ENCODE measurements at places on chromosomes 6 and 20.

GRCh38 chr6:37315157-37315515 lies 38.6 kb upstream of the RNF8 start:
- no peak for DNase-seq

DNA sequence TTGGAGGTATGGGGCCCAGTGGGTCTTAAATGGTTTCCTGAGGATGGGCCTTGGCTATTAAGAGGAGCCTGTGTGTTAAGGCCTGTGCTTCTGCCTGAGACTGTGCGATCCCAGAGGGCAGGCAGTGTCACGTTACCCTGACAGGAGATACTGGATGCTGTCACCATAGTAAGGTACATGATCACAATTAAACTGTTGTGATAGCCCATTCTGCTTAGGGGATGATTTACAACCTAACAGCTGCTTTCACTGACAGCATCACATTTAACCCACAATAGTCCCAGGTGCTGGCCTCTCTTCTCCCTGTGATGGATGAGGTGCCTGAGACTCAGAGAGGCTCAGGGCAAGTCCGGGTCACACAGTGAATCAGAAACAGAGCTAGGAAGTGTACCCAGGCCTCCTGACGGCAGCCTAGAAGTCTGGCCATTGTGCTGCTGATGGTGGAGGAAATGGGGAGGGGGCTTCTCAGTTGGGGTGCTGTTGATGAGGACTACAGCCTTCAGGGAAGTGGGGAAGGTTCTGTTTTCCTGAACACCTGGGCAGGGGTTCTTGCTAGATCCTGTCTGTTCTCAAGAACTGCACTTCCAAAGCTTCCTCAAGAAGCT lies 97.3 kb downstream of the MDGA1 start:
- DNase-seq = no peak

DNA sequence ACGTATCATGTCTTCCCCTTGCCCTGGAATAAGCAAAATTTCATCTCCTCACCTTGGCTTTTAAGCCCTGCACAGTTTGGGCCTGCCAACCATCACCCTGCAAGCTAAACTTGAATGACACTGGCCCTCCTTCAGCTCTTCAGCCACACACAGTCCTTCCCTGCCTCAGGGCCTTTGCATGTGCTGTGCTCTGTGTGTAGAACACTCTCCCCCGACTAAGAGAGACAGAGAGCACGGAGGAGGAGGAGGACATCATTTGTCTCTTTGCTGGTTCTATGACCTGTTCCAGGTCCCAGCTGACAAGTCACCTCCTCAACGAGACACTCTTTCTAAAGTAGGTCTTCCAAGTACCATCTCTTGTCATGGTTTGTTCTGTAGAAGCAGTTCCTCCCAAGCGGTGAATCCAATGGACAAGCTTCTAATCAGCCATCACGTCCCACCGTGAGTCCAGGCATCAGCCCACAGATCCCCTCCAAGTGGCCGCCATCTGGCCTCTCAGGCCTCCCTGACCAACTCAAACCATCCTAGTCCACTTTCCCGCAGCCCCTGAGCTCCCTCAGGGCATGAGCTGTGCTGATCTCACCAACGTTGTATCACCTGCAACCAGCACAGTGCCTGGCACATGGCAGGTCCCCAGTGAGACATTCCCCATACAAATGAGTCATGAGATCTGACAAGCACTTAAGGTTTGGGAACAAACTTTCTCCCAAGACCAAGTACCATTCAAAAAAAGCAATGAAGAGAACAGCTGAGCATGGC lies 30.5 kb downstream of the NFATC2 start:
- no peak for DNase-seq

GRCh38 chr6:11296449-11297375 lies 64.2 kb upstream of the NEDD9 start:
- no peak for DNase-seq

DNA sequence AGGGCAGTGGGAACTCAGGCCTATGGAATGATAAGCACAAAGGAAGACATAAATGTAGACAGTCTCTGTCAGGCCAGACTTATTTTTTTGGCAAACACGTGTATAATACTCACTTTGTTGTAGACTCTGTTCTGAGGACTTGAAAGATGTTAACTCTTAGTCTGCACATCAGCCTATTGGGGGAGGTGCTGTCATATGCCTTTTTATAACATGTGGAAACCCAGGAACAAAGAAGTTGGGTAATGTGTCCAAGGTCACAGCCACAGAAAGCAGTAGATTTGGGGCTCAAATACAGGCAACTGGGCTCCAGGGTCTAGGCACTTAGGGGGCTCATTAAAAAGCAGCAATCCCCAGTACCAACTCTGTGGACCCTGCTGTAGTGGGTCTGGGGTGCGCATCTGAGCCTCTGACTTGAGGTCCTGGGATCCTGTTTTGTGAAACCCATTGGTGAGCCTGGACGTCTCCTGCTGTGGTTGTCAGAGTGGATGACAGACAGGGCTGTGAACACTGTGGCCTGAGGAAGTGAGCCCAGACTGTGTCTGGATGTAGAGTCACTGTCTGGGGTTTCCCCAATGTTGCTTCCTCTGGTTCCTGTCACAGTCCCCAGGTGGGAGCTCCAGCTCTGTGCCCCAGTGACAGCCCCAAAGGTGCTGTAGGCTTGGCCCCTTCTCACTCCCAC lies 50.0 kb downstream of the CDH26 start:
- DNase-seq = no peak

DNA sequence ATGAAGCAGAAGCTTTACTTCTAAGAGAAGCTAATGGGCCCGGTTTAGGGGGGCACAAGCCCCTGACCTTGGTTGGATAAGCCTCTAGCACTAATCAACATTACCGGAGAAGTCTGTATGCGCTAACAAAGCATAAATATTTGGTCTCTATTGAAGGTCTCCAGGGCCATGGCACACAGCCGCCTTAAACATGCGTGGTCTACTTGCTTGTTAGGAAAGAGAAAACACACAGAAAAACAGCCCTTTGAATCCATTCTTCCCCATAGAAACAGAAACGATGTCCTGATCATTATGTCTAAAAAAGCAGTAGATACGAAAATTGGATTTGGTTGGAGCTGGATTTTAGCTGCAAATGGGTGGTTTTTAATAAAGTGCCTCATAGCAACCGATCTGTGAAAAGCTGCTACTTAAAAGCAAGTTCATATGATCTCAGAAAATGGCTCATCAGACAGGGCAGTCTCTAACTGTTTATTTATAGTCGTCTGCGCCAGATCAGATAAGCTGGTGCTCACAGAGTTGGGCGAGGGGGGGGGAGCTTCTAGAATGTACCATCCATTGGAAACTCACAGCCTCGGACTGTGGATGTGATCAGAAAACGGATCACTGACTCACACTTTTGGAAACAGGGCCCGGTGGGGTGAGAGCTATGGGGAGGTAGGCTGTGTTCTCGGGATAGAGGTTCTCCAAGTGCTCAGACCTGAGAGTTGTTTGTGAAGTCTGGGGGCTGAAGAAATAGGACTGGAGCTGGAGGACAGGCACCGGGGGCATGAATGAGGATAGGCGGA lies 35.3 kb upstream of the APCDD1L start:
- peak; percentile 39 for DNase-seq

- no peak for DNase-seq
These were observed 132.6 kb upstream of the ASCC3 start for GRCh38 chr6:101013612-101014195.

GRCh38 chr6:45737331-45738056 lies 278.2 kb downstream of the CLIC5 start:
- no peak for DNase-seq

DNA sequence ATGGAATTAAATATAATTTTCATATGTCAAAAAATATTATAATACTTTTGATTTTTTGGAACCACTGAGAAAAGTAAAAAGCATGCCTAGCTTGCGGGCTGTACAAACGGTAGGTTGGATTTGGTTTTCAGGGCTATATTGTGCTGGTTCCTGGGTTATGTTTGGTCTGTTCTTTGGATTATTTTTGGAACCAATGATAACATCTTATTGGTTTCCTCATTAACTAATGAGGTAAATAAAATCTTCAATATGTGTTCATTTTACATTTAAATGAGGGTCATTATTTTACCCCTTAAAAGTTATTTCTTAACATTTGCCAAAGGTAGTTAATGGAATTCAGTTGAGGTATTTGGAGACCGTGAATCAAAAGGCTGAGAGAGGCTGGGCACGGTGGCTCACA lies 96.6 kb downstream of the IMPG1 start:
- DNase-seq = no peak

DNA sequence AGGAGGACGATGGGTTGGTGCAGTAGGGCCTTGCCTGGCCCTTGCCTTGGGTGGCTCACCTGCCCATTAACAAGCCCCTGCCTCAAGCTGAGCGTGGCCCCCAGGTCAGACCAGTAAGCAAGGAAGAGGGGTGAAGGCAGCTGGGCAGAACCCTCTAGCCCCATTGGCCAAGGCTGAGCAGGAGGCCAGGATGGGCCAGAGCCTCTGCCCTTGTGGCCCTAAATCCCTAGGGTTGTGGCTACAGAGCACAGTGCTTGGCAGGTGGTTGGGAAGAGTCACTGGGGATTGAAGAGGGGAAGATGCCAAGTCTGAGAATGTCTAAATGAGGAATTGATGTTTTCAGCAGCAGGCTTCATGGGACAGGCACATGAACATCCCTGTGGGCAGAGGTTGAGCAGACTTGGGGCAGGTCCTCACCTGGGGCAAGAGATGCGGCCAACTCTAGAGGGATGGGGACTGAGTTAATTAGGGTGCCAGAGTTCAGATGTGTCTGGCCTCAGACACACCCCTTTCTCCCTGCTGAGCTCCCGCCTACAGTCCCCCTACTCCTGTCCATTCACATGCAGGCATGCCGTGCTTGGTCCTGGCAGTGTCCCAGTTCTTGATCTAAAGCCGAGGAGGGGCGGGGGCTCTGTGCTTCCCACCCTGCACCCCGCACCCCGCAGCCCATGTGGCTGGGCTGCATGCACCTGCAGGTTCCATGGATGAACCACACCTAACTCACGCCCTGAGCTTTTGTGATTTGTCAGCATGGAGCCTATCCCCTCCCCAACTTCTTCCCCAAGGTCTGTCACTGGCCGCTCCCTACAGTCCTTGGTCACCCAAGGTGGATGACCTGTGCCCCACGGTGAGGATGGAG lies 9.8 kb downstream of the GTSF1L start:
- DNase-seq = no peak

DNA sequence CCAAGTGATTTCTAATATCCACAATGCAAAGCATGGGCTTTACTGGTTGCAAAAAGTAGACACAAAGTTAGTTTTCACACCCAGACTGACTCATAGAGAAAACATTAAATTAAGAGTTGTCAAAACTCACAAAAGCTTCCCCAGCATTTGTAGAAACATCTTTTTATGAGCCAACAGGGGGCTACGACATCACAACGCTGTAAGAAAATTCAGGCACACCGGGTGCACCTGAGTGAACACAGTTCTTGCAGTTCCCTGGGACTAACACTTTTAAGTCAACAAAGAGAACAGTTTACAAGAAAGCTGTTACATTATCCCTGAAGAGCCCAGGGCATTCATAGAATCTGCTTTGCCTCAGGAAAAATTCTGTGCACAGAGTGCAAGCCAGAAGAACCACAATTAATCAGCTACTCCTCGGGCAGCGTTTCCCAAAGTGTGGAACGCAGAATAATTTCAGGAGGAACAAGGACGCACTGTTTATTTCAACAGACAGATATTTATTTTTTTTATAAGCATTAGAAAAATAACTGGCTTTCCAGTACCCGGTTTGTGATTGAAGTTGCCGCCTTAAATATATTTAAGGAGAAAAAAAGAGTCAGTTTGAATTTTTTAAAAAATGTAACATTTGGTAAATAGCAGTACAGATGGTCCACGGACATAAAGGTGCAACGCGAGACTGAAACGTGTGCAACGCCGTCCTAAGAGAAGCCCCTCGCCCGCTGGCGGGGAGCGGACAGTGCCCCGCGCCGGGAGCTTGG lies 1.2 kb downstream of the NCOA5 start:
- DNase-seq = no peak

DNA sequence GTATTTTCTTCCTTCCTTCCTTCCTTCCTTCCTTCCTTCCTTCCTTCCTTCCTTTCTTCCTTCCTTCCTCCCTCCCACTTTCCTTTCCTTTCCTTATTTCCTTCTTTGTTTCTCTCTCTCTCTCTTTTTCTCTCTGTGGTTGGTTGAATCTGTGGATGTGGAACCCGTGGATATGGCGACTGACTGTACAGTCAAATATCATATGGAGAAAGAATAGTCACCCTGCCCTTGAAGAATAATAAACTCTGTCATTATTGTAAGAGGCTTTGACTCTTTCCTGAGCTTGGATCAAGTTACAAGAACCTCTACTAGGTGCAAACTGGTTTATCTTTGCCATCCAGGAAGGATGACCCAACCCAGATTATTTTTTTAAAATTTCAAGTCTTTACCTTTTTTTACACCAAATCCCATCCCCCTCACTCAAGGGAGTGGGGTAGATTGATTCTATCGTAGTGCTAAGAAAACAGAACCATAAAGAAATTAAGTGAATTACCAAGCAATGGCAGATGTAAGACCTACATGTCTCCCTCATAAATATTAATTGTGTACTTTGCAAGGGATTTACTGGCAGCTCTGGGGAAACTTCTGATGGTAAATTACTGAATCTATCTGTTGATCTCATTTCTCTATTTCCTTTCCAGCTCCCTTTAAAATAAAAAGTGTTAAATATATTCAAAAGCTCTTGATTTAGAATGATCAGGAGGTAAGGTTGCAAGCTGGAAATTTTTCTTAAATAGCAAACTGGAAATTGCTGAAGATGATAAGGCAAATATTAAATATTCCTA lies 667.5 kb downstream of the UTRN start:
- DNase-seq = no peak

DNA sequence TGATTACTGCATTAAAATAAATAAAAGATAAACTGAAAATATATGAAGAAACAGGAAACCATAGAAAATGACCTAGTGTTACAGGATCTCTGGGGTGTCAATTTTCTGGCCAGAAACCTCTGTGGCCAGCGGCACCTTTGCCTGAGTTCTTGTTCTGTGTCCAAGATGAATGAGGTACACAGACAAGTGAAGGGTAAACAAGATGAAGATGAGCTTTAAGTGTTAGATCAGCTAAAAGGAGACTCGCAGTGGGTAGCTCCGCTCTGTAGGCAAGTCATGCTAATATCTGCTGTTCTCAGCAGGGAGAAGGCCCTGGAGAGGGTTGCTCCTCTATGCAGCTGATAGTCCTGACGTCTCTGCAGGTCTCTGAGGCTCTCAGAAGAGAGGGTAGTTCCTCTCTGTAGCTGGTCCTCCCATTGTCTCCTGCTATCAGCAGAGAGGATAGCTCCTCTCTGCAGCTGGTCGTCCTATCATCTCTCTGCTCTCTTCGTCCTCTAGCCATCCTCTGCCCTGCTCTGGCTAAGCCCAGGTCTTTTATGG lies 35.9 kb upstream of the TBC1D22B start:
- no peak for DNase-seq

DNA sequence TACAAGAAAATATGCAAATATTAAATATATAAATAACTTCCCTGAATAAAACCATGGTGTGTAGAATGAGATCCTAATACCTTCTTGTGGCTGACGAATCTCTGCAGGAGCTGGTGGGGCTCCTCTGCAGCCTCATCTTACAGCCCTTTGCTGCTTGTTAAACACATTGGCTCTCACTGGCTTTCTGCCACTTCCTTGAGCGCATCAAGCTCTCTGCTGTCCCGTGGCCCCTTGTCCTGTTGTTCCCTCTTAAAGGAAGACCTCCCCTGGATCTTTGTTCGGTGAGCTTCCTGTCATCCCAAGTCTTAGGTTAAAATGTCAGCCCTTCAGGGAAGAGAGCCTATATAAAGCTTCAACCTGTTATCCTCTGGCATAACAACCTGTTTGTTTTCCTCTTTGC lies 519.6 kb downstream of the DOK5 start:
- DNase-seq = no peak

Data from AG09309 (cell line).